ENCODE measurements at places on chromosomes 2 and 18.

GRCh38 chr2:235582081-235582686 is 88.3 kb downstream of the AGAP1 start:
- DNase-seq = no peak

DNA sequence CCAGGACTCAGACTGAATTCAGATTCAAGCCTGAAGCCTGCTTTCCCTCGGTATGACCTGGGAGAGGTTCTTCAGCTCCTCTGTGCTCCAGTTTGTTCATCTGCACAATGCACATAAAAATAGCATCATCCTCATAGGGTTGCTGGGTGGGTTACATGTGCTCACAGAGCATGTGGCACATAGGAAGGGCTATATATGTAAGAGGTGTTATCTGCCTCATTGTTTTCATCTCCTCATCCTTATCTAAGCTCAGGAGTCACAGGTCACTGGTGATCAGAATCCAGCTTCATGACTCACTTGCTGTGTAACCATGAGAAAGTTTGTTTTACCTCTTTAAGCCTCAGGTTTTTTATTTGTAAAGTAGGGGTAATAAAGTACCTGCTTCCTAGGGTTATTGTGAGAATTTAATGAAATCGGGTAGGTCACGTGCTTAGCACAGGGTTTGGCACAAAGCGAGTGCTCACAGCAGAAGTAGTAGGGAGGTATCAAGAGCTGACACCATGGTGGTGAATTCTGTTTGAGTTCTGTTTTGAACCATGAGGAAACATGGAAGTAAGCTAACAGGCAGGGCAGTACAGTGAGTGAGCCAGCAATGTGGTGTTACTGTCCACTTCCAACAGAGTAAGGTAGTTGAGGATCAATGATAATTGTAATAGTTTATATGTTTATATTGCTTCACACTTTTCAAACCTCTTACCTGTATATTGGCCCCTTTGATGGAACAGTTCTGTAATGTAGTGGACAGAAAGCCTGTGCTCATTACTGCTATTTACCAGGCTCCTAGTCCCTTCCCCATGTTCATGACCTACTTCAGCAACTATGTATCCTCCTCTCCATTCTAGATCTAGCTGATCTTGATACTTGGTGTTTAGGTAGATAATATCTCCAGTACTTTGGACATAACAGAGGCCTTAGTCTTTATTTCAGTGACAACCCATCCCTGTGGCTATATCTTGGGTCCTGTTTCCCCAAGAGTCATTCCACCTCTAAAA is 141.4 kb upstream of the LTBP1 start:
- peak; percentile 19 for DNase-seq

- DNase-seq = no peak
These were observed 463.7 kb upstream of the FSIP2 start for GRCh38 chr2:185274718-185275484.

DNA sequence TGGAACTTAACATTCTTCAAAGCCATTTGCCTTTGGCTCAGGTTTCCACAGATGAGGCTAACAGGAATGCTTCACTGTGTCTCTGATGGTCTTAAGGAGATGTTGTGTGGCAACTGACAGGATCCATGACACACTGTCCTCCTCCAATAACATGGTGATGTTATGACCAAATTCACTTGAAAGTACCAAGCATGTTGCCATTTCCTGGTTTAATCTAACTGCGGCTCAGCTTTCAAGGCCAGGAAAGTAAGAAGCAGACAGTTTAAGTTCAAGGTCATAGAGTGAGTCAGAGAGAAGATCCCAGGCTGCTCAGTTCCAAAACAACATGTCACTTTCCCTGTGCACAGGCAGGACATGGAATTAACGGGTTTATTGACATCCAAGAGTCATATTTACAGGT is 513.6 kb downstream of the STK39 start:
- peak; percentile 7 for DNase-seq

GRCh38 chr2:50529600-50530218 is 502.2 kb downstream of the NRXN1 start:
- peak; percentile 49 for DNase-seq

GRCh38 chr18:74604774-74605173 is 7.1 kb downstream of the ZNF407 start:
- no peak for DNase-seq

- no peak for DNase-seq
These were observed 121.4 kb downstream of the ASXL3 start for GRCh38 chr18:33699372-33699771.

DNA sequence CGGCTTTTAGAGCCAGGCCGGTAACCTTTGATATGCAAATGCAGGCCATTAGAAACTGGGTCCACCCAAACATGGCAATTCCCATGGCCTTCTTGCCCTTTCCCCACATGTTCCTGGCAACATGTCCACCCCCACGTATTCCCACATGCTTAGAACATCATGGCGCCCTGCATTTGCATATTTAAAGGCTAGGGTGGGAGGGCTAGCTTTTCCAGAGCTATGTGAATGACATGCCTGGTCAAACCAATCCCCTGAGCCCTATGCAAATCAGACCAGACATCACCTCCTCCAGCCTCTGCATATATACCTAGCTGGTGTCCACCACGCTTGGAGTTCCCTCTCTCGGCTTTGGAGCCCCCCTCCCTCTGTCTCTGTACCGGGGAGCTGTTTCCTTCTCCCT is 481.9 kb downstream of the CDH2 start:
- DNase-seq = no peak

DNA sequence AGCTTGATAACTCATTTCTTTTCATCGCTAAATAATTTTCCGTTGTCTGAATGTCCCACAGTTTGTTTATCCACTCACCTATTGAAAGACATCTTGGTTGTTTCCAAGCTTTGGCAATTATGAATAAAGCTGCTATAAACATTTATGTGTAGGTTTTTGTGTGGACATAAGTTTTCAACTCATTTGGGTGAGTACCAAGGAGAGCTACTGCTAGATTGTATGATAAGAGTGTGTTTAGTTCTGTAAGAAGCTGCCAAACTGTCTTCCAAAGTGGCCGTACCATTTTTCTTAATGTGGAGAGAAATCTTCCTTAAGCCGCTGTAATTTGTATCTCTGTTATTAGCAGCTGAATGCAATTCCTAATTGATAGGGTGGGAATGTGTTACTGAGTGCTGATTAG is 11.4 kb upstream of the CTIF start:
- DNase-seq = no peak

GRCh38 chr2:171266102-171266501 is 105.4 kb upstream of the TLK1 start:
- DNase-seq = no peak

DNA sequence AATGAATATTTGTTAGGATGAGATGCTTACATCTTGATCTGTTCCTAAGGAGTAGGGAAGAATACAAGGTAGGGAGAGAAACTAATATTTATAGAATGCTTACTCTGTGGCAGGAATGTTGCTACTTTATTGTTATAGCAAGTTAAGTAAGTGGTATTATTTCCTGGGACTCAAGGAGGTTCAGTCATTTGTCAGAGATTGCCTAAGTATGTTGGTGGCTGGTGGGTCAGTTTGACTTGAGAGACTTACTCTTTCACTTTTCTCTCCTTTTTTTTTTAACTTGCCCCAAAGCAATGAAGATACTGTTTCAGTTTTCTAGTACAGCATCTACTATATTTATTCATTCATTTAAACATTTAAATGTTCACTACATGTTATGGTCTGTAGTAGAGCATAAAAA is 209.2 kb upstream of the STON1 start:
- no peak for DNase-seq

DNA sequence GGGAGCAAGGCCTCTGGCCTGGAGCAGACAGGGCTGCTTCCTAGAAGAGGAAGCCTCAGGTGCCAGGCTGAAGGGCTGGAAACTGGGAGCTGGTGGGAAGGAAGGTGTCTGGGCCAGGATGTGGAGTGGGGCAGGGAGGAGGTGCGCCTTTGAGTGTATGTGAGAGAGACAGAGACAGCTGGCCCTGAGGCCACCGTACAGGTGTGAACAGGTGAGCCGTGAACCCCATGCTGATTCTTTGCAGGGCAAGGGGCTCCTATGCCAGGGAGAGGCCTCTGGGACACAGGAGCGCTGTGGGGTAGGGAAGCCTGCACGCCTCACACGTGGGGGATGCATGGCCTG is 16.3 kb downstream of the ZFP36L2 start:
- DNase-seq = no peak

GRCh38 chr2:88184762-88185161 is 14.6 kb downstream of the THNSL2 start:
- no peak for DNase-seq

DNA sequence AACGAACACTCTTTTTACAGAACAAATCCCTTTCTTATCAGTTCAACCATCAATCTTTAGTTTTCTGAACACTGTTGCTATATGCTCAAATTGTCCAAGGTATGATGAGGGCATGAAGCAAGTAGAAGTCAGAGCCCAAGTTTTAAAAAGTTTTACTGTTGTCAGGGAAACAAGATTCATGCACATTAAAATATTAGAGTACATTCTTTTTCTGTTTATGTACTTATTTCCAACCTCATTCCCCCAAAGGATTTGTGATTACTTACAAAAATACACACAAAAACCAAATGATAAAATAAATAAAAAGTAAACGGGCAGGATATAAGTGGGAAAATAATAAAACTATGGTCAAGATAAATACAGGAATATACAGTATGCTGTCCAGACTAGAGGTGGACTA is 15.4 kb downstream of the NCKAP5 start:
- DNase-seq = no peak

DNA sequence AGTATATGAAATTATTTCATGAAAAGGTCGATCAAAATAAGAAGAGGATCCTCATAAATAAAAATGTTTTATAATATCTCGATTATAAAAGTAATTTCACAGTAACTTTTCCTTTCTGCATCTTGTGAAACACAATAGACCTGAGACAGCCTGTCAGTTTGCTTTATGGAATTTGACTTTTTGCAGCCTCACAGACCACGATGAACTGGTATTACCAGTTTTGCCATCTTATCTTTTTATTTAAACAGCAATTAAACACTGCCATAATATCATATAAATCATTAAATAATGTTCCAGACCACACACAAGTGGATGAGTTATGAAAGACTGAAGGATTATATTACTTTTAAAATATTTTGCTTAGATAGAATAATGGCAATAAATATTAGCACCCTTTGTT is 10.7 kb upstream of the GALNT3 start:
- no peak for DNase-seq

- peak; percentile 76 for DNase-seq
These were observed 57.5 kb upstream of the AGPS start for GRCh38 chr2:177334940-177335543.

DNA sequence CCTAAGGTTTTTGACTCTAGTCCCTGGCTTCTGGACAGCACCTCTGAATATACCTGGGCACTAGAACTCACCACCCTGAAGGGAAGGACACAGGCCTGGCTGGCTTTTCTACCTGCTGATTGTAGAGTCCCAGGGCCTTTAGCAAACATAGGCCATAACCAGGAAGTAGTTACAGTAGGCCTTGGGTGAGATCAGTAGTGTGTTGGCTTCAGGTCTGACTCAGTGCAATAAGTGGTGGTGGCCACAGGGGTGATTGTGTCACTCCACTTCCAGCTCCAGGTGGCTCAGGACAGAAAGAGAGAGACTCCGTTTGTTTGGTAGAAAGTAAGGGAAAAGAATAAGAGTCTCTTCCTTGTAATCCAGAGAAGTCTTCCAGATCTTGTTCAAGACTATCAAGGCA is 101.7 kb upstream of the LGALSL start:
- DNase-seq = no peak

GRCh38 chr2:147937744-147938349 is 82.7 kb downstream of the ORC4 start:
- DNase-seq = peak; percentile 58

- DNase-seq = no peak
These were observed 229.7 kb upstream of the SPRED2 start for GRCh38 chr2:65661980-65662653.

- DNase-seq = no peak
These were observed 25.0 kb upstream of the TMBIM1 start for GRCh38 chr2:218317303-218317630.

DNA sequence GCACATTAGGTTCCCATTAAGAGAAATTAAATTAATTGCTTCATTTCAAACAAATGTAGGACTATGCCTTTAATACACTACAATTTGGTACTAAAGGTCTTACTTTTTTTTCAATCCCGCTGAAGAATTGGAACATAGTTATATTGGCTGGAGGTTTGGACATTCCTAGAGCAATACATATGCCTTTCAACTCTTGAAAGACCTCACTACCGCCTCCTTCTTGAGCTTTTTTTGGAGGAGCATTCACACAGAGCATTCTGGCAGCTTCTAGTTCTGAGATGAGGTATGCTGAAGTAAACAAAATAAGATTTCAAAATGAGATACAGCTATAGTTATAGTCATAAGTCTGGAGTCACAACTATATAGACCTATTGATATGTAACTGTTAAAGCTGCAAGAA is 10.9 kb downstream of the FAM98A start:
- DNase-seq = no peak

- DNase-seq = no peak
These were observed 21.1 kb downstream of the MBP start for GRCh38 chr18:77111449-77111848.

GRCh38 chr2:3486047-3487027 is 33.0 kb downstream of the ADI1 start:
- no peak for DNase-seq

GRCh38 chr2:6676776-6677175 is 188.9 kb downstream of the CMPK2 start:
- DNase-seq = no peak

DNA sequence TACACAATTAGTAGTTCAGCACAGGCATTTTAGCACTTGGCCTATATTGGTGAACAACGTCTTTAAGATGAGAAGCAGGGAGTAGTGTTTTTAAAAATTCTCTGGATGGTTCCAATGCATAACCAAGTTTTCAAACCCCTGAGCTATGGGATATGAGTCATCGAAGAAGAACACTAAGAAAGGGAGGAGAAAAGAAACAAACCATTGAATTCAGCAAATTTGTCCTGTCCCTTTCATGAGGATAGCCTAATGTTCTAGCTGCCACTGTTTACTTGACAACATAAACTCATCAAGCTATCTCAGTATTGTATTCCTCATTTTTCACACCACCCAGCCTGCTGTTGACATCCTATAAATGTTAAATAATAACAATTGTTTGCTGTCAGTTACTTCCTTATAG is 158.0 kb downstream of the BARD1 start:
- DNase-seq = peak; percentile 38

- DNase-seq = no peak
These were observed 523.8 kb upstream of the SPHKAP start for GRCh38 chr2:228705318-228705717.

GRCh38 chr18:3044931-3045698 is 32.2 kb upstream of the LPIN2 start:
- DNase-seq = no peak
